ENCODE measurements at places on chromosomes 3 and 15.

DNA sequence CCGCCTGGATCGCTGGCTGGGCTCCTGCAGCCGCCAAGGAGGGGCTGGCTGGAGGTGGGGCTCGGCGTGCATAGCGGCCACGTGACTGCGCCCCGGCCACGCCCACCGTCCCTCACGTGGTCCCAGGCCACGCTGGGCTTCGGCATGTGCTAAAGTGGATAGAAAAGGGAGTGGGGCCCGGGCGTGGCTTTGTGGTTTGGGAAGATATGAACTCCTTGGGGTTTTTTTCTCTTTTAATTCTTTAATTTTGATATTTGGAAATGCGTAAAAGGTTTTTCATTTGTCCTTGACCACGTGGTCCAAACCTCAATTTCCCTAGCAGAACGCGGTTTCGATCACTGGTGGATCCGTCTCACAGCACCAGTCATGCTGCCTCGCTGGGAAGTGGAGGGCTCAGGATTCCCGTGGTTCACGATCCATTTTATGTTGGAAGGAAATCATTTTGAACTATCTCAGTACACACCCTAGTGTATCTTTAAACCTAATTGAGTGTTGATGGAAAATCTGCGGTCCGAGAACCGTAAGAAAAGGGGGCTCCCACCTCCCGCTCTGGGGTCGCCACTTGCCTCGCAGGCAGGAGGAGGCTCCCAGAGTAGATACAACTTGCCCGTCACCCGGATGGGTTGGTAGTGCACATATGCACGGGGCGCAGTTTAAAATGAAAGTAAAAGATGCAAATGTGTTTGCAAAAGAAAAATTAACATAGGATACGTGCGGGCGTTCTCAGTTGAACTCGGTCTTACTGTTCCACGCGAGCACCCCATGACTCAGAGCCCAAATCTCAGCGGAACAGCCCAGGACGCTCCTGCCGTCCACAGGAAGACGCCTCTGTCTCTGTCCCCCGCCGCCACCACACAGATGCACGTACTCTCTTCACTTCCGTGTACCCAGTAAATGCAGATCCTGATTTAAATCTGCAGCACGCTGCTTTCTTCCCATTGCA, 141.9 kb downstream of the PGPEP1L start:
- peak; percentile 53 for DNase-seq

DNA sequence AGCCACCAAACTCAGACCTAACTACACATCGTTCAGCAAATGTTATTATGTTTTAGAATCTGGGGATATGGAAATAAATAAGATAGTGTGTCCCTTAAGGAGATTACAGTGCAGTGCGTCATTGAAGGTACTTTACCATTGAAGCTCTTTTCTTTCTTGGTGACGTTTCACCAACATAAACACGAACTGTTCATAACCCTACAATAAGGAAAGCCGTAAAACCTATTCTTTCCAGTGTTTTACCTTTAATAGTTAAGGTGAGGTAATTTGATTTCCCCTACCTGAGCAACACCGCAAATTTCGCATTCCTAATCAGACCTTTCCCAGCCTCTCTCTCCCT, 826 bp downstream of the CCDC66 start:
- DNase-seq, result no peak

- DNase-seq, result no peak
Measured at GRCh38 chr3:125211523-125212090, 941 bp downstream of the SLC12A8 start.

DNA sequence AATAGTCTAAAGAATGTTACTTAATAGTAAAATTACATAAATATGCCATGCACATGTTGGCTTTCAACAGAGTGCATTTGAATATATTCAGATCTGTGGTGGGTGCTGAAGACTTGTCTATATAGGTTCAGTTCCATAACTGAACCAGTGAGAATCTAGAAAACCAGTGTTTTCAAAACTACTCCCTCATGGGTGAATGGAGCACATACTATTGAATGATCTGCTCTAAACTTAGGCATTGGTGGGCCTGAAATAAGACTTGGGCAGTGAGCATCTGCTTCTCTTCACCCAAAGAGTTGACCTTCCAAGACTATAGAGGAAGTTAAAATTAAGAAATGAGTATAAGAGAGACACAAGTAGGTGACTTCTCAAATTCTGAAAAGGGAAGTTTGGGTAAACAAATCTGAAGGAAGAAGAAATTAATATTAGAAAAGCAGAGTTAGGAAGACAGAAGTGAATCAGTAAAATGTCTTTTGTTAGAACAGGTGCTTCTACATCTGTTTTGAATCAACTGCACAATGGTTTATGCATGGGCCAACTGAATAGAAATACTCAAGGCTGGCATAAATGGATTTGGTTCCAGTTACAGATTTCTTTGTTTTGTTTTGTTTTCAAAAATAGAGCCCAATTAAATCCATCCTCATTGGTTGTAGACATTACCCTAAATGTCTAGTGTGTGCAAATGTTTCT, 19.3 kb downstream of the ALCAM start:
- no peak for DNase-seq

DNA sequence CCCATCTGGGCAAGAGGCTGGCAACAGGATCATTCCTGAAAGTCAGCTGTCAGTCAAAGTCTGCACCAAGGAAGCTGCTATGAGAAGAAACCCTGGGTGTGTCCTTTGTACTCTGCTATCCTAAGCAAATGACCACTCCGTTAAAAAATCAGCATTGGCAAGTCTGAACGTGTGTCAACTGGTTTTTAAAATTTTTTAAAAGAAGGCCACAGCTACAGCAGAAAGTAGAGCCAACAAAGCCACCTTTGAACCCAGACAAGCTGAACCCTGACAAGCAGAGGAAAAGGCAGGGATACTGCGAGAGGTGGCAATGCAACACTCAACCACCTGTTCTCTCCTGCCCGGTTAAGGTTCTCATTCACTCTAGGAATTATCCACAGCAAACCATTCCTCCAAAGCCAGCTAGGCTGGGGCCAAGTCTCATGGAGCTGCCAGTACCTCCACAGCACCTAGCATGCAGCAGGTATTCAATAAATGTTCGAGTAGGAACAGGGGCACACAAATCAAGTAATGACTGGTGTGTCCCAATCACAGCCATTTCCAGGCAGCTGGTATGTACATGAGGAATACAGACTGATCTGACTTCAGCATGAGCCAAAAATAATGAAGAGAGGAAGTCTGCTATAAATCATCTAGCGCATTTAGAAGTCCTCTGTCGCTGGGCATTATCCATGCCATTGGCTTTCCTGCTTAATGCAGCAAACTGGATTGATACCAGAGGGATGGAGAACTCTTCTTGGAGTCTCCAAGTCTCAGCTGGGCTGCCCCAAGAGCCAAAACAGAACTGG, 76.0 kb downstream of the ADCY5 start:
- DNase-seq, result no peak

DNA sequence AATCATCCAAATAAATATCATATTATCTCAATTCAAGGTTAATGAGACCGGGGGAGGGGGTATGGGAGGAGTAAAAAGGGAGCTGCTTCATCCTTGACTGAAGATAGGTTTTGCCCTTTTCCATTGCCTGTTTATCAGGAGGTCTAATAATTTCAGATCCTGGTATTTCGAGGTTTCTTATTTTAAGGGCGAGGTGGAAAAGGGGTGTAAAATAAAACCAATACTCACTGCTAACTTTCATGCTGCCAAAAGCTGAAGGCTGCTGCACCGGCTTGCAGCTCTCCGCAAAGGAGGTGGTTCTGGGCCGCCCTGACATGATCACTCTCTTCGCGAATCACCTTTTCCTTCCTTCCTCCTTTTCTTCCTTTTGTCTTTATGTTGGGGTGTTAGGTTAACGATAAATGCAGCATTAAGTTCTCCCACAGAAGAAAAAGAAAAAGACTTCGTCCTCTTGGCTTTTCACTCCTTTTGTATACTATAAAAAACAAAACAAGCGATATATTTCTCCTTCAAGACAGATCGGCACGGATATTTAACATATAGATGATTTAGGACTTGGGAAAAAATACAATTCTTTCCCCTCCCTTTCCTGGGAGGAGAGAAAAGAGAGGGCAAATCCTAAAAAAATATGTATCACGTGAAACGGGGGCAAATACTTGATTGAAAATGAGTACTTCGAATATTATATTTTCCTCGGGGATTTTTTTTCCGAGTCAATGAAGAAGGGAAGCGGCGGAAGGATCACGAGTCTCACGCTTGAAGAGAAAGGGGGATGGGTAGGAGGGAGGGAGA, 932 bp downstream of the GSK3B start:
- no peak for DNase-seq

GRCh38 chr15:63668601-63669000, 71.4 kb downstream of the FBXL22 start:
- DNase-seq, result no peak

GRCh38 chr15:101490408-101490891, 943 bp upstream of the PCSK6 start:
- DNase-seq, result no peak

DNA sequence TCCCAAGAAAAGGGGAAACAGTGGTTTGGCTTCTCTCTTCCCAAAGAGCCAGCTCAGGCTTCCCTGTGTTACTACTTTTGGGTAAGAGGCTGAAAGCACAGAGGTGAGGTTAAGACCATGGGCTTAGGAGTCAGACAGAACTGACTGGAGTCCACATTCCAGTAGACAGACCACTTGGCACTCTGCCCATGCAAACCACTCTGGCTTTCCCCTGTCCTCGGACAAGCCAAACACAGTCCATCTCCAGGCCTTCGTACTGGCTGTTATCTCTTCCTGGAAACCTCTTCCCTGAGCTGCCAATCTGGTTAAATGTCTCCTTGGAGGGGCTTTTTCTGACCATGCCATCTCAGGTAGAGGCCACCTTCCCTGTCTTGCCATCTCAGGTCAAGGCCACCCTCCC, 53.1 kb upstream of the FAM3D start:
- DNase-seq, result no peak

DNA sequence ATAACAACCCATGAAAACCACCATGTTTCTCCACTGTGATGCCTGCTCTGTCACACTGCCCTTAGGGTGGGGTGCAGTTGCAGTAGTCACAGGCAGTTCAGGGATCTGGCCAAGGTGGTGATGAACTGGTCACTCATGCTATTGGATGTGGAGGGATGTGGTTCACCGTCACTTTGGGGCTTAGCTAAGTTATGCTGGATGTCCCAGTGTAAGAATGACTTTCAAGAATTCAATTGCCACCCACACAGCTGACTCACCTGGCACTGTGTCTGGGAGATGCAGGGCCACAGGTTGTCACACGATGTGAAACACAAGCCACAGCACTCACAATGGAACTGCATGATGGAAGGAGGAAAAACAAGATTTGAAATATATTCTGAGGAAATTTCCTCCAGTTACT, 146.1 kb upstream of the CTNNB1 start:
- DNase-seq, result no peak

DNA sequence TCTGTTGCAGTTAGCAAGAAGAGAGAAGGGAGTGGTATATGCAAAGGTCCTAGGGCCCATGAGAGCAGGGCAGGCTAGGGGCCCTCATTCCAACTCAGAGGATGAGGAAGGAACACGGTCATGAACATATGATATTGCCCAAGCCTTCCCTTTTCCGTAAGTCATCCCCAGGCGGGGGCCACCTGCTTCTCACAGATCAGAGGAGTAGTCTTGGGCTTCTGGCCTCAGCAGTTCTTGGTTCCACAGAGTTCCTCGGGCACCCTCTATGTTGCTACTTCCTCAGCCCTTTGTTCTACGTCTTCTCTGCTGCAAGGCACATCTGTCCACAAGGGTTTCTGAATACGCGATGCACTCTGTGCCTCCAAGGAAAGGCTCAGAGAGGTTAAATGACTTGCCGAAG, 25.3 kb downstream of the EPHB3 start:
- DNase-seq, result no peak

DNA sequence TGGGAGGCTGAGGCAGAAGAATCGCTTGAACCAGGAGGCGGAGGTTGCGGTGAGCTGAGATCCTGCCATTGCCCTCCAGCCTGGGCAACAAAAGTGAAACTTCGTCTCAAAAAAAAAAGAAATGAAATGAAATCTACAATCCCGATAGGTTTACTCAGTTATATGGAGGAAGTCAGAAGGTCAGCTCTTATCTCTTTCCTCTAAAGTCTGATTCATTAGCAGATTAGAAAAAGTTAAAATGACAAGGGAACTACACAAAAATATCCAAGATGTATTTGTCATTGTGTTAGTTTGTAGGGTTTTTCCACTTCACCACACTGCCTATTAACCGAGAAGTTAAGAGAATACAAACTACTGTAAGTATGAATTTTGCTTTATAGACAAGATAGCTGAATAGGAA, 420.6 kb downstream of the SHQ1 start:
- DNase-seq, result no peak

GRCh38 chr3:49534581-49535441, 19.5 kb upstream of the BSN start:
- DNase-seq, result no peak

DNA sequence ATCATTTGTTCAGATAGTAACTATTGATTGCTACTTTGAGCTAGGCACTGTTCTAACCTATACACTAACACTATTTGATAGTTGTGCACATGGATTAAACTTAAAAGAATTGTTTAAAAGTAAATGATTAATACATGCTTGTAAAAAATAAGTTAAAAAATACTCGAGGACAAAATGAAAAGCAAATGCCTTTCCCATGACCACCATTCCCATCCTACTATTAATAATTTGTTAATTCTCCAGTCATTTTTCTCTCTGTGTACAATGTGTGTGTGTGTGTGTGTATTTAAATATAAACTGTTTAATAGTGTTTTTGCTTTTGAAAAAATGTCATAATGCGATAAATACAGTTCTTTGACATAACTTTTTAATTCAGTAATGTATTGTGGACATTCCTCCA, 78.7 kb upstream of the KCNMB2 start:
- DNase-seq, result no peak

- no peak for DNase-seq
Measured at GRCh38 chr3:175193815-175194518, 334.8 kb downstream of the NAALADL2 start.
